ENCODE measurements at places on chromosomes 7 and 10.

DNA sequence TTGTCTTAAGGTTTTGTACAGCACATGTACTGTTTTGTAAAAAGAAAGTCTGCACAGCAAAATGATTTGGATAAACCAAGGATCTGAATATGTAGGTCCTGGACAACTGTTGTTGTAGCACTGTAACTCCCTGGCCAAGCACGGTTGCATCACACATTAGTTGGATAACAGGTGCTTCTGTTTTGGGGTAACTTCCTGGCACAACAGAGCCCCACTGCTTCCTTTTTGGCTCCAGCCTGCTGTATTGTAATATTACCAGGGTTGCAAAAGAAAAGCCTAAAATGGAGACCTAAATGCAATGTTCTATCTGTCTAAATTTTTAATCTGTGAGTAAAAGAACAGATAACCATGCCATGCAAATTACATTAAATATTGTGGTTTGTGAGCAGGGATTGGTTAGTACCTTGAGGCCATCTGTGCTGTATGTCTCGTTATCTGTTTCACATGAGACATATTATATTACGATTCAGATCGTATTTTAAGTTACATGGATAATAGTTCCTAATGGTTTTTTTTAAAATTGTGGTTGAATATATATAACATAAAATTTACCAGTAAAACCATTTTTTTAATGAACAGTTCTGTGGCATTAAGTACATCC is 27.5 kb upstream of the WAC start:
- DNase-seq, result no peak

- DNase-seq, result no peak
Measured at GRCh38 chr7:120838281-120838682, 19.7 kb downstream of the TSPAN12 start.

DNA sequence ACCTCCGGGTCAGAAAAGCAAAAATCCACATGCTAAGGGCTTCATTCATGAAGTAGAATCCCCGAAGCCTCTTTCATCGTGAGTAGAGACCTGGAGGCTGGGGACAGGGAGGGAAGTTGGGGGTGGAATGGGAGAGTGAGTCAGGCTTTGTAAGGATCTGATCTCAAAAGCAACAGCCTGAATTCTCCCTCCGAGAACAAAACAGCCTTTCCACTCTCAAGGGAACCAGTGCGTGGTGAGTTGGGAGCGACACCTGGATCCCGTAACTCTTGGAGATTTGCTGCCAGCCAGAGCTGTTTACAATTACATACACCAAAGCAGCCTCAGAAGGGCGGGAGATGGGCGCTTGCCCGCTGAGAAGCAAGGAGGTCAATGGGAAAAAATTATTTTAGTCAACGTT is 10.8 kb downstream of the AFAP1L2 start:
- no peak for DNase-seq

GRCh38 chr10:132710036-132710686 is 75.8 kb downstream of the NKX6-2 start:
- DNase-seq, result no peak

DNA sequence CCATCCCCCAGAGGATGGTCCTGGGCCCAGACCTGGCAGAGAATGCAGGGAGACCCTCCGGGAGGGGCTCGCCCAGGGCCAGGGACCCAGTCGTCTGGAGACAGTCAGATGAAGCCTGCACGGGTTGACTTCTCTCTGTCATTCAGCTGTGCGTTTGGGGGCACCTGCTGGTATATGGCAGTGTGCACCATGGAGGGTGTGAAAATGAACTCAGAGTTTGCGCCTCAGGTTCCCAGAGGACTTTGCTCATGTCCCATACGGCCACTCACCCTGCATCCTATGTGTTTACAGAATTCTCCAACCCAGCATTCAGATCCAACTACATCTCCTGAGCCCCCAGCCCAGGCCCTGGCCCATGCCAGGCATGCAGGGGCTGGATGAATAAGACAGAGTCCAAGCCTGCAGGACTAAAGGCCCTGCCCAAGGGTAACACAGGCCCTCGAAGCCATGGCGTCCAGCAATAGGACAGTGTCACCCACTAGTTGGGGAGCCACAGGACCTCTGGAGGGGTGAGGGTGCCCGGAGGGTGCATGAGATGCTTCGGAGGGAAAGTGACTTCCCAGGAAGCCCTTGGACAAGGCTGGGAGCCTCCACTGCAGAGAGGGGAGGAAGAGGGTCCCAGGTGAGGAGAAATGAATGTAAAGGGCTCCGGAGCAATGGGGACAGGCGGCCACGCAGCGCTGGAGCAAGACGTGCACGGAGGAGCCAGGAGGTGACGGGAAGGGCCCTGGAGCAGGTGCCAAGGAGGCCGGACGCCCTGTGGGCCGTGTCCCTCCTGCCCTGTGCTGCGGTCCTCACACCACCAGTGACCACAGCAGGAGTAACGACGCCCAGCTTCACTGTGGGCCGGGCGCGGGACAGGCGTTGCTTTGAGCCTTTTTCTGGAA is 36.3 kb downstream of the CALML3 start:
- no peak for DNase-seq

GRCh38 chr10:46223064-46223480 is 63.7 kb upstream of the ANTXRL start:
- DNase-seq, result no peak

GRCh38 chr10:73645251-73645650 is 4.0 kb upstream of the MYOZ1 start:
- DNase-seq, result no peak

DNA sequence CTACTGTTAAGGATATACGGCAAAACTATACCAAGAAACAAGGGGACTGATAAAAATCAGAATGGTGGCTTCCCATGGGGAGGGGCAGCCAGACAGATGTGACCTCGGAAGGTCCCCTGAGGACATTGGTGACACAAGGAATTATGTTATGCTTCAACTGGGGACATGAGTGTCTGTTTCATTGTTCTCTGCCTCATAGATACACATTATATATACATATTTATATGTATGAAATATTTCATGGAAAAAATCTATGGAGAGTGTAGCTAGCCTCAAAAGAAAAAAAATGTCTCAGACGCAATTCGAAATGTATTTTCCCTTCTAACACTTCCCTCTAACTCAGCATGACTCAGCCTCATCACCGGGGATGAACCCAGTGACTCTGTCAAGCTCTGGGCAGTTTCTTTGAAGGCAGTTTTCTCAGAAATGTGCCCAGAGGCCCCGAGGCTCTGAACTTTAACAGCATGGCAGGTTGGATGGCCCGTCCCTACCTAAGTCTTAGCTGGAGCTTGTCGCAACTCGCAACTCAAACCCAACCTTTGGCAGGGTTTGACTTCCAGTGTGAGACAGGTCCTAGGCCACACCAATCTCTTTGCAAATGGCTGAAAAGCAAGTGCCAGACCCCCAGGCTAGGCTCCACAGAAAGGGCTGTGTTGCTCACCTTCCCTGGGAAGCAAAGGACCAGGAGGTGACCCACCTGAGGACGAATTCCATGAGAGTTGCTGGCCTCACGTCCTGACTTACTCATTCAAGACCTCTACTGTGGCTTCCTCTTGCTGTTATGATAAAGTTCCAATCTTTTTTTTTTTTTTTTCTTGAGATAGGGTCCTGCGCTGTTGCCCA is 86.9 kb downstream of the CARD11 start:
- no peak for DNase-seq

GRCh38 chr10:7354330-7355047 is 56.3 kb downstream of the SFMBT2 start:
- no peak for DNase-seq

GRCh38 chr7:95845007-95845406 is 72.7 kb downstream of the DYNC1I1 start:
- no peak for DNase-seq

DNA sequence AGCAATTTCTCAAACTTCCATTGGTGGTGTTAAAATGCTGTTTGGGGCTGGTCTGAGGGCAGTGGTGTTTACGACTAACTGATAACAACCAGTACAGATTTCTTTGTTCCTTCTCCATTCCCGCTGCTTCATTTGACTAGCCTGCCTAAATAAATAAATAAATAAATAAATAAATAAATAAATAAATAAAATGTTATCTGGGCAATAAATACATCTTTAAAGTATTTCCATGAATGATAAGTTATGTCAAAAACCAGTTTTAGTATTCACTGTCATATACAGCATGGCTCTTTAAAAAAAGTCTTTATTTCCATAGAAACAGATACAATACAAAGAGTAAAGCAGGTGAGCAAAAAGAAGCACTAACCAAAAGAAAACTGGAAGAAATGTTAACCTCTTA is 81.3 kb downstream of the ATE1 start:
- DNase-seq, result no peak

- DNase-seq, result no peak
Measured at GRCh38 chr10:65110009-65110408, 1588.8 kb downstream of the REEP3 start.

DNA sequence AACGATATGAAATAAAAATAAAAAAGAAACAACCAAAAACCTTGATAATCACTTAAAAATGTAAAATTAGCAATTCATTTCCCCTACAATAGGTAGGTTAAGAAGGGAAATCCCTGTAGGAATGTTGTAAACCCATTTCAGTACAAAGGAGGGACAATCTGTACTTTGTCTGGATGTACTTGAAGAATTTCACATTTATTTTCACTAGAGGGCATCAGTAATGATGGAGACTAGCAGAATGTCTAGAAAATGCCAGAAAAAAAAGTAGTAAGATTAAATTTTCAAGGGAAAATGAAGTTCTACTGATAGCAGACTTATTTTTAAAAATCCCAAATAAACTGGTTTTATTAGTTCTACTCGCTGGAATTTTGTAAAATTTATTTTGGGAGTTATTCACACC is 209.0 kb upstream of the FZD1 start:
- no peak for DNase-seq

GRCh38 chr10:23317416-23317815 is 27.2 kb downstream of the C10orf67 start:
- no peak for DNase-seq

- DNase-seq, result no peak
Measured at GRCh38 chr7:4965295-4966022, 6.5 kb upstream of the MMD2 start.

- no peak for DNase-seq
Measured at GRCh38 chr7:80098795-80099194, 35.8 kb upstream of the GNAI1 start.

- no peak for DNase-seq
Measured at GRCh38 chr7:93725954-93726353, 151.4 kb upstream of the CALCR start.

GRCh38 chr7:7639421-7639820 is 1.1 kb upstream of the UMAD1 start:
- DNase-seq, result no peak

GRCh38 chr10:71493741-71494140 is 97.0 kb downstream of the CDH23 start:
- no peak for DNase-seq

DNA sequence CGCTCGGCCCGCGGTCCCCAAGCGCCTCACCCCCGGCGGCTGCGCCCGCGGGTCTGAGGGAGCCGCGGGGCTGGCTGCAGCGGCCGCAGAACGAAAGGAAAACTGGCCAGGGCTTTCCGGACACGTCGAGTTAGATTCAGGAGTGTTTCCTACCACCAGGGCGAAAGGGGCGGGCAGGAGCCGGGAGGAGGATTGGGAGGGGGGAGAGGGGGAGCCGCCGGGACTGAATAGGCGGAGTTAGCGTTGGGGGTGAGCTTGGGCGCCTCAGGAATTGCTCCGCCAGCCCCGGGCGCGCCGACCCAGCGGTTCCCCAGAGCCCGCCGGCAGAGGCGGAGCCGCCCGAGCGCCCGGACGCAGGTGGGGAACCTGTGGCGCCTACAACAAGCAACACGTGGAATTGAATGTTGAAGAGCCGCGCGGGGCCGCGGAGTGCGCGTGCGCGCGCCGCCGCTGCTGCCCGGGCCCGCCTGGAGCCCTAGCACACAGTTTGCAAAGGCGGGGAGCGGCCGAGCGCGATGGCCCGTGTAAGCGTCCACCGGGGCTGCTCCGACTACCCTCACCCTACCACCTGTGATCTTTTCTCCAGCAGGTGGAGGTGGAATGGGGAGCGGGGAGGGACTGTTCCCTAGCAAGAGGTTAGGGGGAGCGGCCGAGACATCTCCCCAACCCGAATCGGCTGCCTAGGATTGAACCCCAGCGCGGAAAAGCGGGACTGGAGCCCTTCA is at the start of gene CADPS2:
TSS of gene CADPS2 (minus strand) at position 104 of the 725 bp plus-strand sequence. CDS start 123 bp downstream, outside the sequence.
- DNase-seq, result no peak

GRCh38 chr10:59873896-59874295 is 32.5 kb downstream of the CCDC6 start:
- DNase-seq, result no peak

DNA sequence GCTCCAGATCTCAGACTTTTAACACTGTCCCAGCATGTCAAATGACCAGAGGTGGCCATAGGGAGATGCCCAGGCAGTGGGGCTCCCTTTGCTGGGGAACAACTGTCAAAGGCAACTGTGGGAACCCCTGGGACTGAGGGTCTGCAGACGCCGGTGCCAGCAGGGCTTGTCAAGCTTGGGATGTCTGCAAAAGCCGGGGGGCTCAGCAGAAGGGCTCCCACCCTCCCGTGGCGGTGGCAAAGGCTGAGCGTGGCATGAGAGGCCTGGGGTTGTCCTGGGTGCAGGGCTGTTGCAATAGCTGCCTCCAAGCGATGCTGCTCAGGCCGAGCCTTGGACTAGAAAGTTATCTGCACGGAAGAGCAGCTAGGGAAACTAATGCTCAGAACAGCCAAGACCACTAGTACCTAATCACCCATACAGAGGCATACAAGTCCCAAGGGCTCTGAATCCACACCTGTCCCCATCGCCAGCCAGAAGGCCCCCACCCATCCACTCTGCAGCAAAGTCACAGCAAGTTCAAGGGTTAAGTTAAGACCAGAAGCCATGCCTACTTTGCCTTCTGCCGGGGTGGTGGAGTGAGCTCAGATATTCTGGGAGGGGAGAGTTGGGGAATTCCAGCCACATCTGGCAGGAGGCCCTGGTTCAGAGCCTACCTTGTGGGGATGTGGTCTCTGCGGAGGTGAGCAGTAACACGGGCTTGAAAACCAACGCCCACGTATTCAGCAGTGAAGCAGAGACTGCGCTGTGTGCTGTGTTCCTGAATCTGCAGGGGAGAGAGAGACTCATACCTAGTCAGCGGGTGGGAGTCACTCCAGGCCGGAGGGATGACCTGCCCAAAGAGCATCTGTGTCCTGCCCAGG is 4.6 kb downstream of the SH2B2 start:
- no peak for DNase-seq

GRCh38 chr10:43124094-43124521 is 14.1 kb upstream of the CSGALNACT2 start:
- DNase-seq, result no peak

DNA sequence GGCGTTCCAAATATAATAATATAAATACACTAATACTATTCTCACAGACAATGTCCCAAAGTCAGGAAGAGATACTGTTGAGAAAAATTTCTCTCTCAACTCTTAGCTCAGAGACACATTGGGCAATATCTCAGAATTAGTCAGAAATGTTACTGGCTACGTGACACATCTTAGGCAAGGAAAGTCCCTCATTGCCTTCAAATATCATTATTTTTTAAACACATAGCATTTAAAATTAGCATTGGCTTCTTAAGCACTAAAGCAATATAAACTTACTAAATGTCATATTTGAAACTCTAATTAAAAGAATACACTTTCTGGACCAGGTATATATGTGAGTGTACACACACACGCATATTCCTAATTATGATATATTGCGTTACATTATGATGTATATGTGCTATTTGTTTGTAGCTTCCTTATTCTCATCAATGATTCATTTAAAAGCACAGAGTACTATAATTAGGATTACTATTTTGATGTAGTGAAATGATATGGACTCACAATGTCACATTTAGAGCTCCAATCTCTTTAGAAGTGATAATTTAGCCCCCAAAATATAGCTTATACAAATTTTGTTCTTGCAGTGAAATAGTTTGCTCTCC is 255.8 kb downstream of the TWIST1 start:
- DNase-seq, result no peak

GRCh38 chr10:121536310-121536913 is 61.8 kb downstream of the FGFR2 start:
- DNase-seq, result no peak

- no peak for DNase-seq
Measured at GRCh38 chr10:13349463-13350274, 1.6 kb upstream of the SEPHS1 start.
